ENCODE measurements at places on chromosomes 7 and 10.

GRCh38 chr10:132691711-132692153 is 94.2 kb downstream of the NKX6-2 start:
- DNase-seq = no peak

GRCh38 chr7:90708841-90709317 is 112.8 kb downstream of the CDK14 start:
- DNase-seq = peak; percentile 75

GRCh38 chr7:7867846-7868571 is 100.6 kb upstream of the GLCCI1 start:
- peak; percentile 28 for DNase-seq

DNA sequence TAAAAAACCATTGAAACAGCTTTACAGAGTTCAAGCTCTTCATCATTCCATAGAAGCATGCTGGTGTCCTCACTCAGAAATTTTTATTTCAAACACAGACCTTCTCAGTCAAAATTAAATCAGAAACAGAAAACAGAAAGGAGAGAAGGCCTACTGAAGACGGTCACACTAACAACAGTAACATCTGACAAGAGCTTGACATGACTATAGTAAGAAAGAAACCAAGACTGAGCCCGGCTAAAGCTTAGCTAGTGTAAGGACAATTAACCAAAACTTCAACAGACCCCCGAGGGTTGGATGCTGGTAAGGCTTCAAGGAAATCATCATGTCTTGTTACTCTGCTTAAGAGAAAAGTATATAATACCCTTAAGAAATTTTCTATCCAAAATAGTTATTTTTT is 38.6 kb downstream of the MTPN start:
- no peak for DNase-seq

DNA sequence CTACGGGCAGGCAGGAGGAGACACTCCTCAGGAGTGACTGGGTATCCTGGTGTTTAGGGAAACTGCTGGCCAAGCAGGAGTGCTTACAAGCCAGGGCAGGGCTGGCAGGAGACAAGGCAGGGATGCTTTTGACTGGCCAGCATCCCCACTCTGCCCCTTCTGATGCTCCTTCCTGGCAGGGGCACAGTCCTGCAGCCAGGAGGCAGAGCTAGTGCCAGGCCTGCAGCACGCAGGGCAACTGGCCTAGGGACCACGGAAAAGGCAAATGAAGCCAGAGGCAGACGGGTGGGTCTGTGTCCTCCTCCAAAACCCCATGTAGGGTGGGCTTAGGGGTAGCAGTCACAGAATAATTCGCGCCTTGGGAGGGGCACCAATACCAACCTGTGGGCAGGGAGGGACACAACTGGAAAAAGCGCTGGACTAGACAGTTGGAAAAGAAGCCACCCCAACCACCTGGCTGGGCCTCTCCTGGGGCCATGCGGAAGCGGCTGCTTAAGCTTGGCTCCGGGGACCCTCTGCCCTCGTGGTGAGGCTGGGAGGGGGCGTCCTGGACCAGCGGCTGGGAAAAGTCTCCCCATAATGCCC is 4.8 kb downstream of the IMPDH1 start:
- DNase-seq = no peak

DNA sequence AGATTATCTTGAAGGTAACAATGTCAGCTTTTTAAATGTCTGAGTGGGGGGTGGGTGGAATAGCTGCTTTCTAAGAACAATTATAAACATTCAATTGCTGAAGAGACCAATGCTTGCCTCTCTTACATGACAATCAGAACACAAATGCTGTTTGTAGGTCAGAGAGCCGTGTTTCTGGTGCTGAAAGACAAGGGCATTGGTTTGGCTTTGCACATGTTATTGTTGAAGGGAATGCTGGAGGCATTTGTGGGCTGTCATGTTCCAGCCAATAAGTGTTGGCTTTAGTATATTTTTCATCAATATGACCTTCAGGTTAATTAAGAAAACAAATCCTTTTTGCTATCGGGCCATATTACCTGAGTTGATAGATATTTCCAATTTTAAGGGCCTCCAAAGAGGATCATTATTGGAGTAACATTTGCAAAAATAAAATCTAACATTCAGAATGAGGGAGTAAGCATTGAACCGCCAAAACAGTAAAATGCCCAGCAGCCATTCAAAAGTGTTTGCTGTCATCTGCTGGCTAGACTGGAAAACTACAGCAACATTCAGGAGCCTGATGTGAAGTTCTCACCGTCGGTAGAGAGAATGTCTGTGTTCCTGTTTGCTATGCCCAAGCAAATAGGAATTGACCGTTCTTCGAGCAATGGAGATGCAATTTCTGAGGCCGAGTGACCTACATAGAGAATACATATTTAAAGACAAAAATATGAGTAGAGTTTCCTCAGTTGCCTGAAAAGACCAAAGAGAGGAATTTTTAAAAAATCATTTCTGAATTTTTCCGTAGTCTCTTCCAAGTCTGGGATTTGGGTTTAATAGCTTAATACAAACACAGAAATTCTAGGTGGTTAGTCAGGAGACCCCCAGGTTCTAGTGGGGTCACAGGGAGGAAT is 118.9 kb downstream of the APBB1IP start:
- peak; percentile 62 for DNase-seq

DNA sequence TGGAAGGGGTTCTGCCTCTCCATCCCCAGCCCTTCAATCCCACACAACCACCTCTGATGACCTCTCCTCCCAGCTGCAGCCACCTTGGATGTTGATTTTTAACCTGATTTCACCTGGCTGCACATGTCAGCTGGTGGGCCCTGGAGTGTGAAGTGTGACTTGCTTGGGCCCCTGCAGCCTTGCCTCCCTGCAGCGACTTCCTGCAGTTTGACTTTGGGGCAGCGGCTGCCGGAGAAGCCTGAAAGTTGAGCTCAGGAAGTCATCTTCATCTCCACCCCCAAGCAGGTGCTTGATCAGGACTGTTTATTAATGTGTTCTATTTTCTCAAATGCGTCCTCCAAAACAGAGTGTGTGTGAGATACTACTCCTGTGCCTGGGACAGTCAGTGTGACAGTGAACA is 675.2 kb upstream of the GALNT17 start:
- no peak for DNase-seq

DNA sequence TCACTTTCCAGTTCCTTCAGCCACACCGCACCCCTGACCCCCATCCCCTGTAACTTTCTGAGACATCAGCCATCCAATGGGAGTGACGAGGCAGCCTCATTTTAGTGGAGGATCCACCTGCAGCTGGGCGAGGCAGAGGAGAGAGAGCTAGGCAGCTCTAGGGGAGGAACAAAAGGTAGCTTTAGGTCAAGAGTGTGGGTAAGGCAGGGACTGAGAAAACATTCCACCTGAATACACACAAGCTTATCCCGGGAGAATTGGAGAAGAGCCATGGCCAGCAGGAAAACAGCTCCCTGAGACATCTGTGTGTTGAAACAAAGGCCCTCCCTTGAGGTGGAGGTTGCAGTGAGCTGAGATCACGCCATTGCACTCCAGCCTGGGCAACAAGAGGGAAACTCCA is 6.7 kb upstream of the KLRG2 start:
- no peak for DNase-seq

Data from hematopoietic multipotent progenitor cell treated with erythropoietin and hydrocortisone succinate and interleukin-3 and kit ligand, for 8 days (in vitro differentiated cells).